ENCODE measurements at places on chromosomes 12 and 14.
A peak's percentile ranks its signal among the peaks of the same experiment; 100 is the strongest.

DNA sequence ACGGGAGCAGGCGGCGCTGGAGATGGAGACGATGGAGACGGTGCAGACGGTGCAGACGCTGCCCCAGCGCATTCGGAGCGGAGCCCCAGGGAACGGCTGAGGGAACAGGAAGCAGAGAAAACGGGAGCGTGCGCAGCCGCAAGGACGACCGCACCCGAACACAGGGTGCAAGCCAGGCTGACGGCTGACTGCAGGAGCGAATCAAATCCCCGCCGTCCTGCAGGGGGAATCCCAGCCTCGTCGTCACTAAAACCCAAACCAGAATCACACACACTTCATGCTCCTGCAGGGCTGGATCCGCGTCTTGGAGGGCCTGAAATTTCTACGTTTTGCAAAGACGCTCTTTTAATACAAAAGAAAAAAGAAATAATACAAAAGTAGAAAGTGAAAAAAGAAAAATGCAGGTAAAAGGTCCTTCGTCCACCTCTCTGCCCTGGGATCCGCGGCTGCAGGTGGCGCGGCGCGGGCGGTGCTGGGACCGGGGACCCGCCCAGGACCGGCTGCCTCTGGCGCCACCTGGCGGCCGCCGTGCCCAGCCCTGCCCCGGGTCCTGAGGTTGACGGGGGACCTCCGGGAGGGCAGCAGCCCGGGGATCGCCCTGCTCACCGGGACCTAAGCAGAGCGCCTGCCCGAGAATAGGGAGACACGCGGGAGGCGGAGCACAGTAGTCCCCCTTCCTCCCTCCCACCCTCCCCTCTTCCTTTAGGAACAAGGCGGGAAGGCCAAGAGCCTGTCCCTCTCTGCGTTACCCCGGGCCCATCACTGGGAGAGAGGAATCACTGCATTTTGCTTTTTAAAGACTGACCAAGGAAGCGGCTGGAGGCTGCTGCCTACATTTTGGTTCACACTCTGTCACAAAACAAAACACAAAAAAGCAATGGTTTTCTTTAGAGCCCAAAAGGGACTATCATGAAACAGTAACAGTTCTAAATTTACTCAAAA lies 20.1 kb downstream of the STX2 start:
- peak; percentile 74 for DNase-seq

GRCh38 chr14:55607386-55607785 lies 27.4 kb downstream of the KTN1 start:
- no peak for DNase-seq

- no peak for DNase-seq
Measured at GRCh38 chr12:132559652-132560363, 50.6 kb downstream of the LRCOL1 start.

- DNase-seq, result no peak
Measured at GRCh38 chr12:49916129-49916919, 12.6 kb upstream of the FAIM2 start.

- DNase-seq, result no peak
Measured at GRCh38 chr12:111937429-111937828, 75.5 kb downstream of the TMEM116 start.

DNA sequence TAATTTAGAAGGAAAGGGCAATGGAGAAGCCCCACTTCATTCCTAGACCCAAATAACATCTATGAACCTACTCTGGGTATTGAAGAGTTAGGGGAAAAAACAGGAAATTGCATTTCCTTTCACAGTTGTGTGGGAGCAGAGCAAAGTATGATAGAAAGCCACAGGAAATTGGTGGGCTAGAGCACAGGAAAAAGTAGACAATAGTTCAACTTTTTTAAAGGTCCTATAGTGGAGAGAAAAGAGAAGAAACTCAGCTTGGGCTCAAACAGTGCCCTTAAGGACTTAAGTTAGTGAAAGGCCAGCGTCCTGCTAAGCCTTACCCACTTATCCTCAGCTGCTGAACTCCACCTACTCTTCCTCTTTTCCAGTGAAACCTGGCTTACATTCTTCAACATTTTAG lies 258.1 kb downstream of the DPY19L2 start:
- DNase-seq, result no peak

All from urothelium cell line (cell line).